ENCODE measurements at places on chromosomes 5 and 9.

DNA sequence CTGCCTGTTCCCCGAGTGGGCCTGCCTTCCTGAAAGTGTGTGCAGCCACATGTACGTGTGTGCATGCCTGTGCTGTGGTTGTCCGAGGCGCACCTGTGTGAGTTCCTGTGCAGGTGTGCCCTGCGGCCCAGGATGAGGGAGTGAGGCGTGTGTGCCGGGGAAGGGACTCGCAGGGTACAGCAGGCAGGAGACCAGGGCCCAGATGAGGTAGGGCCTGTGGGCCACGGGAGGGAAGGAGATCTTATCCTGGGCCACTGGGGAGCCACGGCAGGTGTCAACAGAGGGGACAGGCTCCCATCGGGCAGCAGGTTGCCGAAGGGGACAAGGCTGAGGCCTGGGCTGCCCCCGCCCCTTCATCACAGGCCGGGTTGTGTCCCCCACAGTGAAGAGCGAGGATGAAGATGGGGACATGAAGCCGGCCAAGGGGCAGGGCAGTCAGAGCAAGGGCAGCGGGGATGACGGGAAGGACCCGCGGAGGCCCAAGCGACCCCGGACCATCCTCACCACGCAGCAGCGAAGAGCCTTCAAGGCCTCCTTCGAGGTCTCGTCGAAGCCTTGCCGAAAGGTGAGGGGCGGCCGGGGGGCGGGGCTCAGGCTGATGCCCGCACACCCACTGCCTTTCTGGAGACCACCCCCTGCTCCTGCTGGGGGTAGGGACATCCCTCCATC is 79.2 kb downstream of the LMX1B start:
- DNase-seq, result no peak

DNA sequence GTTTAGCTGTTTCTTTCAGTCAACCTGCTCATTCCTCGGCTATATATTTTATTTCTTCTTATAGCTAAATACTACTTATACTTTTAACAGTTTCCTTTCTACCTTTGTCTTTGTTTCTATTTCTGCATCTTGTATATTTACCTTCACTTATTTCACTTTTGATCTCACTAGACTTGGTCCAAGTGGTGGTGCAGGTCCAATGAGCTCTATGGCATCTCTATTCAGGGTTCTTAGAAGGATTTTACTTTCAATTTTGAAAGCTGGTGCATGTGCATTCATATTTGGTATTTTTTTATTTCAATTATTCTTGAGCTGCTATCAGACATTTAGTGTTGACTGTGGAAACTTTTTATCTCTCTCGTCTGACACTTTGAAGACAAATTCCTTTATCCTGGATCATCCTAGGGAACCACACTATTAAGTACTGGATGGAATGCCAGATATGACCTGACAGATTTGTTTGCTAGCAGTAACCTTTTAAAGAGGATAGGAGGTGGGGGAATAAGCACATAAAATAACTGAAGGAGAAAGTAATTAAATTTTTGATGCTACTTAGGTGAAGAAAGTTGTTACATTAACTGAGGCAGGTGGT is 123.1 kb upstream of the PJA2 start:
- DNase-seq, result no peak

GRCh38 chr9:93577078-93577974 is 942 bp downstream of the PHF2 start:
- no peak for DNase-seq

DNA sequence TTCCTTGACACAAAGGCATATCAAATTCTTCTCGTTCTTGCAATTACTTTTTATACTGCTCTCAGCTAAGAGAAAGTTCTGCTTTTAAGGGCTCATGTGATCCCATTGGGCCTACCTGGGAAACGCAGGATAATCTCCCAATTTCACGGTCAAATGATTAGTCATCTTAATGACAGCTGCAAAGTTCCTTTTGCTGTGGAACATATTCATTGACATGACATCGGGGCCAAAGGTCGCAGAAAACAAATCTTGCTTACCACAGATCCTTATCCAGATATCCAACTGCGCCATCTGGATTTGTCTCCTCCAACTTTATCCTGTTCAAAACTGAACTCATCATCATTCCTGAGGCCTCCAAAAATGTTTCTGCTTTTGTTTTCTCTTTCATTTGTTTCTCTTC is 1085.6 kb upstream of the WWC1 start:
- DNase-seq, result no peak

DNA sequence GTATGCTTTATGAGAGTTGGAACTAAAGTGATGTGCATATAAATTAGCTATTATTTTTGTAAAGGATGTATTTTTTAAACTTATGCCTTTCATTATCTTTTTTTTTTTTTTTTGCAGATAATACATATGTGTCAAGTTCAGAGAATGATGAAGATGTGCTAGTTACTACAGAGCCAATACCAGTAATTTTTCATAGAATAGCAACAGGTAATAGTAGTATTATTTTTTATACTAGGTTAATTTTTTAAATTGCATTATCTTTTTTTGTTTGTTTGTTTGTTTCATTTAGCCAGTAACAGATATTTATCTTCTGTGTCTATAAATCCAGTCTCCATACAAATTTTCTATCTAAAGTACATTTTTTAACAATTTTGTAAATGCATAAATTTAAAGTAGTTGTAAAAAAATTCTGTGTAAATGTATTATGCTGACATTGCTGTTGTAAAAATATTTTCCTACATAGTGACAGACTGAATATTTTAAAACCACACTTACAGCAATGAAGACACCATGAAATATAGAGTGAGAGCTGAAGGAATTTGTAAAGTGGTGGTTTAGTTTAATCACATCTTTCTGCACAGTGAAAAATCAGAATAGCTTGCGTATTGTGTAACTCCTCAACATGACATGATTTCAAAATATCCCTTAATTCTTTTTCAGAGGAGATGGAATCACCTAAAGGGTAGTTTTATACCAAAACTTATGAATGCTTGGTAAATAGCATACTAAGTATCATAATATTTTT is 93.3 kb downstream of the PARP8 start:
- DNase-seq, result no peak

GRCh38 chr5:7393921-7394799 is 1.8 kb upstream of the ADCY2 start:
- no peak for DNase-seq

- DNase-seq, result no peak
Observed at GRCh38 chr5:113172231-113172826, 195.7 kb downstream of the DCP2 start.

GRCh38 chr9:127140842-127141675 is 18.6 kb upstream of the ANGPTL2 start:
- no peak for DNase-seq

DNA sequence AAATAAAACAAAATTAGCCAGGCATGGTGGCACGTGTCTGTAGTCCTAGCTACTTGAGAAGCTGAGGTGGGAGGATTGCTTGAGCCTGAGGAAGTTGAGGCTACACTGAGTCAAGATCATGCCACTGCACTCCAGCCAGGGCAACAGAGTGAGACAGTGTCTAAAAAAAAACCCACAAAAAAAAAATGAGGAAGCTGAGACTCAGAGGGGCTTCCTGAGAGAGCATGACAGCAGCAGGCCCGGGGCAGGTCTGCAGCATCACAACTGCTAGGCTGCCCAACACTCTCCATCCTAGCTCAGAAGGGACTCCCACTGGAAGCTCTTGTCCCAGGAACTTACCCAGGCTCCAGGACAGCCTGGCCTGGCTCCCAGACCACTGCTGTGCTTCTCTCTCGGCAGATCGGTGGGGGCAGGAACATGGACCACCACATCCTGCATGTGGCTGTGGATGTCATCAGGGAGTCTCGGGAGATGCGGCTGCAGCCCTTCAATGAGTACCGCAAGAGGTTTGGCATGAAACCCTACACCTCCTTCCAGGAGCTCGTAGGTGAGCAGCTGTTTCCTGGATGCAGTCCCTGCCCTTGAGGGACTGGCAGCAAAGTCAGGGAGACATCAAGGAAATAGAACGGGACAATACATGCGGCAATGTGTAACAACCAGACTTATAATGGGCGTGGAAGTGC is 19.1 kb downstream of the PTGS1 start:
- no peak for DNase-seq

- DNase-seq, result no peak
Observed at GRCh38 chr9:82164159-82164558, 175.6 kb downstream of the SPATA31D1 start.

DNA sequence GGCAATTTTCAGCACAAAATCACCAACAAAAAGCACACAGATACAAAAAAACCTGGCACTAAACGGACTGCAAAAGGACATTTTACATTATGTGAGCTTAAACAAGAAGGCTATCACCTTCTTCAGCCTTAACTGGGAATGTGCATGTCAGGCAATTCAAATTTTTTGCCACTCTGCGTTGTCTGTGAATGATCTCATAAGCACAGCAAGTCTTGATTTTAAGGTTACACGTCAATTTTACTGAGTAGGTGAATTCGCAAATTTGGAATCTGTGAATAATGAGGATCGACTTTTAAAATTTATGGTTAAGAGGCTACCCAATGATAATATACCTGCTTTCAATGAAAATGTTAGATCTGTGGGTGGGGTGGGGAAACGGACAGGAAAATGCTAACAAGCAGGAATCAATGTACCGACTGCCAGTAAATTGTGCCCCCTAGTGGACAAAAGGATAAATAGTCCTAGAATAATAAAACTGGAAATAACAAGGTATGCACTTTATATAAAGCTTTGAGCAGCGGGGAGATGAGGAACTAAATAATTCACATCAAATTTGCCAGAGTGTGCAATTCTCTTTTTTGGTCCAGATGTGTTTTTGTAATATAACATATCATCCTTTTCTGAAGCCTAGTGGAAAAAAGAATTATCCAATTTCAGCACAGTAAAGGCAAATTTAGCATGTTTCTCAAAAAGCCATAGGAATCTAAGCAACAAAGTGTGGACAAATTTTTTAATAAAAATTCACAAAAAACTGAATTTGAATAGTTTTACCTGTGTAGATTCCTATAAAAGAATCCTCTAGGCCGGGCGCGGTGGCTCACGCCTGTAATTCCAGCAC is 20.5 kb downstream of the EQTN start:
- no peak for DNase-seq

DNA sequence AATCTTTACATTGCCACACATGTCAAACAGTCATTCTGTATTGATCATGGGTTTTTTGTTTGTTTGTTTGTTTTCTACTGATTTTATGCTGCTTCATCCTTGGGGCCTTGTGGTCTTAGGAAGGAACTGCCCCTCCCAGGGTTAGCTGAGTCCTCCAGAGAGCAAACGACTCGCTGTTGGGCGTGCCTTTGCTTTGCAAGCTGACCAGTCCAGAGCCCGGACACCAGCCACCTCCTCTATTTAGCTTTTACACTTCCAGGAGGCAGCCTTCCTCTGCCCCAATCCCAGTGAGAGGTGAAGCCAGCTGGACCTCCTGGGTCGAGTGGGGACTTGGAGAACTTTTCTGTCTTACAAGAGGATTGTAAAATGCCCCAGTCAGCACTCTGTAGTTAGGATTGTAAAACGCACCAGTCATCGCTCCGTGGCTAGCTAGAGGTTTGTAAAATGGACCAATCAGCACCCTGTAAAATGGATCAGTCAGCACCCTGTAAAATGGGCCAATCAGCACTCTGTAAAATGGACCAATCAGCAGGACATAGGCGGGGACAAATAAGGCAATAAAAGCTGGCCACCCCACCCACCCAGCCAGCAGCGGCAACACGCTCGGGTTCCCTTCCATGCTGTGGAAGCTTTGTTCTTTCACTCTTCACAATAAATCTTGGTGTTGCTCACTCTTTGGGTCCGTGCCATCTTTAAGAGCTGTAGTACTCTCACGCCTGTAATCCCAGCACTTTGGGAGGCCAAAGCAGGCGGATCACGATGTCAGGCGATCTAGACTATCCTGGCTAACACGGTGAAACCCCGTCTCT is 154.4 kb downstream of the ERCC6L2 start:
- DNase-seq, result no peak

DNA sequence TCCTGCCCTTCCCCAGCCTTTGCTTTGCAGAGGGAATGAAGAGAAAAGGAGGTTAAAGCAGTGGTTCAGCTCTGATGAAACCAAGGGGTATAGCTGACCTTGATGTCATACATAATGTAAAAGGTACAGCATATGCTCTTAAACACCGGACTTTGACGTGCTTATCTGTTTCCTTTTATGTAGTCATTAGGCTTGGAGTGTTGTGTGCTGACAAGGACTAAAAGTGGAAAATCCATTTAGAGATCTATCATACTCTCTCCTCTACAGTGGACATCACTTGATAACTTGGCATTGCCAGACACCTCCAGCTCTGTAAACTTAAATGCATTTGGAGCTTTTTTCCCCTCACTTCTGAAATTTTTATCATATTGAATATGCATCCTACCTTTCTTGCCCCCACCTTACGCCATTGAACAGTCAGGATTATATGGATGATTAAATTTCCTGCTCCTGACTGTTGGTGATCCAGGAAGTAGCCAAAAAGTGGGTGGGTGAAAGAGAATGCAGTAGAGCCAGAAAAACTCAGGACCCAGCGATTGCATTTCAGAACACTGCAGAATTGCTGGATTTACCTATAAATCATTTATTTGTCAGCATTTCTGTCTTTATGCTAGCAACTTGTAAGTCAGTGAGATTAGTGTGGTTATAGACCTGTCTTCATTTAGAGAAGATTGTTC is 4.1 kb downstream of the TNFAIP8 start:
- DNase-seq, result no peak
